OCI-LY7 (cell line): ENCODE measurements at places on chromosomes 6 and 20. TPM values are rescaled to one million over a fixed set of nuclear protein-coding genes. Genes with fewer than 3 reads are reported as not detected.

GGT7 gene
- total RNA-seq = 0.98 and 1.8 TPM in 2 replicates

CRISP2 gene
- total RNA-seq = not detected in 2 replicates

TP53INP2 gene
- total RNA-seq = 6.4 and 7.9 TPM in 2 replicates

LY6G6D gene
- total RNA-seq = not detected in 2 replicates

DNA sequence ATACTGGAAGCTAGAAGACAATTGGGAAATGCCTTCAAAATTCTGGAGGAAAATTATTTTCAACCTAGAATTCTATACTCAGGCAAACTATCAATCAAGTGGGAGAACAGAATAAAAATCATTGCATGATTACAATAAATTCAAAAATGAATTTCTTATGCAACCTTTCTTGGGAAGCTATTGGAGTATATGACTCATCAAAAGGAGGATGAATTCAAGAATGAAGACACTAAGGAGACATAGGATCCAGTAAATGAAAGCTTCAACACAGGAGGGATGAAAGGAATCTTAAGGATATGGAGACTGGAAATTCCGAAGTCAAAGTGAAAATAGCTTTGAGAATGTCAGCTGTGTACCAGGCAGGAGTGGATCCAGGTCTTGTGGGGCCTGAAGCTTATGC, 12.6 kb upstream of the UBR2 start:
- no peak for DNase-seq

DNA sequence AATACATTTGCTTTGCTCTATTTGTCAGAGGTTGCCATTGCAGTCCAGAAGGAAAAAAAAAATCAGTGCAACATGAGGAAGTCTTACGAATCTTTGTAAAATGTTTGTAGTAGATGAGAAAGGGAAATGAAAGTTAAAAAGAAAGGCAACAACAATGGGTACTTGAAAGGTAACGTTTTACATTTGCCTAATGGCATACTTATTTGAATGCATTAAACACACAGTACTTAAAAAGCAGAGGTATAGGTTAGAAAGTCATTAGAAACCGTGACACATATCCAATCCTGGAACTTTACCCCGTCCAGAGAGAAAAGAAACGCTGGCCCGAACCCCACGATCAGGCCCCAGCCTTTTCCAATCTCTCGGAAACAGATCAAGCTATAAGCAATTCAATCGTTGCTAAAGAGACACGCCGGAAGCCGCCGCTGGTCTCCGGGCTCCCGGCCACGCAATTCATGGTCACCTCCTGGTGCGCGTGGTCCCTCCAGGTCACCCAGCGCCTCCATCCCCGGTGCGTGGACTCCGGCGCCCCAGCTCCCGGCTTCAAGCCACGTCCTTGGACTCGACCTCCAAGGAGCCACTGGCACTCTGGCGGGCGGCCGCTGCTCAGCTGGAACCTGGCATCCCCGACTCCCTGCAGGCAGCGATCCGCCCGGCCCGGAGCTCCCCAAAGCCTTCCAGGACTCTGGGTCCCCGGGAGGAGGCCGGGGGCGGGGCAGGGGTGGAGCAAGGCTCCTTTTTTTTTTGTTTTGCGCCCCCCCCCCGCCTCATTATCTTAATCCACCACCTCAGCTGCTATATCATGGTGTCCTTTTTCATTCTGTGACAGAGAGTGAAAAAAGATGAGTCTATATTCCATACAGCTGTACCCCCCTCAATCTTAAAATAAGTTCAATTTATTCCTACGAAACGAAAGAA, at the start of gene SLC18B1:
SLC18B1 (minus strand) TSS at position 687 of the 918 bp plus-strand sequence; CDS start at position 506, 181 bp downstream.
- DNase-seq = peak; percentile 54

DNA sequence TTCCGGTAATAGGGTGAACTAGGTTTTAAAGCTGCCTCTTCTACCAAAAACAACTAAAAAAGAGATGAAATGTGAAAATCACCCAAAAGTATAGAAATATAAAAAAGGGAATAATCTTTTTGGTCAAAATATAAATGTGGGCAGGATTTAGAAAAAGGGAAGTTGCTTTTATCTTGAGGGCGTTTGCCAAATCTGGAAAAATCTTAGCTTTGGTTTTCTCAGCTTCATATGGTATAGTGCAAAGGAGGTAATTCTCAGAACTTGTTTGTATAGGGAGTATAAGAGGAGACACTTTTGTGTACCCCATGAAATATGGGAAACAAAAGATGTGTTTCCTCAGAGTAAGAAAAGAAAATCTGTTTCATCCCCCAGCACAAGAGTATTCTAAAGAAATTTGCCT, 54.2 kb upstream of the TRIM26 start:
- DNase-seq = no peak
